MG63 (cell line): ENCODE measurements at places on chromosomes 4 and X. TPM values are rescaled to one million over a fixed set of nuclear protein-coding genes. Genes with fewer than 3 reads are reported as not detected.

Gene GRID2
- total RNA-seq, result not detected in 2 replicates

Gene GLUD2
- 1.5 and 3.0 TPM in 2 replicates for total RNA-seq

Gene NIPAL1
- 0.13 and 0.42 TPM in 2 replicates for total RNA-seq

Gene CT45A3
- total RNA-seq, result not detected in 2 replicates

Gene PRAF2
- 1.9 TPM in 1 of 2 replicates, not detected in the other for total RNA-seq

Gene ASMT
- not detected in 2 replicates for total RNA-seq

Gene XAGE3
- total RNA-seq, result not detected in 2 replicates

Gene CT45A10
- total RNA-seq, result not detected in 2 replicates

Gene DGKK
- not detected in 2 replicates for total RNA-seq

Gene SPANXC
- total RNA-seq, result not detected in 2 replicates

Gene PAGE1
- total RNA-seq, result not detected in 2 replicates

Gene SLC49A3
- 0.49 TPM in 1 of 2 replicates, not detected in the other for total RNA-seq

Gene PDCL2
- not detected in 2 replicates for total RNA-seq

Gene MAGEB3
- not detected in 2 replicates for total RNA-seq

Gene RAI2
- not detected in 2 replicates for total RNA-seq

Gene UGT2B15
- not detected in 2 replicates for total RNA-seq

Gene CSAG1
- total RNA-seq, result not detected in 2 replicates

Gene LANCL3
- 0.36 and 0.62 TPM in 2 replicates for total RNA-seq

Gene GPR119
- not detected in 2 replicates for total RNA-seq

Gene PPP1R2C
- not detected in 2 replicates for total RNA-seq

Gene SLC10A3
- 5.1 and 15.2 TPM in 2 replicates for total RNA-seq

Gene TCEAL9
- 44.1 and 97.3 TPM in 2 replicates for total RNA-seq

Gene PLP2
- total RNA-seq, result 114 and 139 TPM in 2 replicates

Gene EGF
- 0.20 and 0.63 TPM in 2 replicates for total RNA-seq

Gene PLAC8
- total RNA-seq, result not detected in 2 replicates
